ENCODE measurements at places on chromosomes 2 and 18. TPM values are rescaled to one million over a fixed set of nuclear protein-coding genes. Genes with fewer than 3 reads are reported as not detected.

UGT1A3 gene
- total RNA-seq = not detected

- peak overlapping the region; percentile 98 for H3K27ac ChIP-seq
- H3K27me3 ChIP-seq = no peaks in the 10 kb centered on the region
- peak; percentile 63 for DNase-seq
- no peak overlapping the region for H3K4me3 ChIP-seq
- H3K4me1 ChIP-seq = peaks cover 67% of the 10 kb centered on the region
Measured at GRCh38 chr2:47070155-47070919, 84.8 kb downstream of the STPG4 start.

CHAC2 gene
- 2.7 TPM for total RNA-seq

DNA sequence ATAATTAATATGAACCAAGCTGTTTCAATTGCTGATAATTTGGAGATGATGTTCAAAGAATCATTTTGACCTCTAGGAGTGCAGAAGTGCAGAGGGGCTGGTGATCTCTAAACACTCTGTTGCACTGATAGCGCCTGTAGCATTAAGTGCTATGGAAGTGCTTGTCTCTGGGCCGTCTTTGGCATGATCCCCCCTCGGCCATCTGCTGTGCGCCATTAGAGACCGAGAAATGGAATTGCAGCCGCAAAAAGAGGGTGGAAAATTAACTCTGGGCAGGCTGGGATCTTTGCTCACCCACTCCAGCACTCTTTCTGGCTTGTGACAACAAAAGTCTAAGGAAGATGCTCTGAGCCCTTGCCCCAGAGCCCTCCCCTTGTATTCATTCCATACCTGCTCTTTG lies 23.4 kb downstream of the AKAIN1 start:
- no peak overlapping the region for H3K27ac ChIP-seq
- no peaks in the 10 kb centered on the region for H3K27me3 ChIP-seq
- H3K36me3 ChIP-seq = no peaks in the 10 kb centered on the region

All from osteoblast (primary cell).